ENCODE measurements at places on chromosomes 7 and 10.

GRCh38 chr10:112927980-112928379 is 22.1 kb upstream of the TCF7L2 start:
- no peak for DNase-seq

- DNase-seq, result no peak
These were observed 506.6 kb upstream of the FOXK1 start for GRCh38 chr7:4175346-4175973.

DNA sequence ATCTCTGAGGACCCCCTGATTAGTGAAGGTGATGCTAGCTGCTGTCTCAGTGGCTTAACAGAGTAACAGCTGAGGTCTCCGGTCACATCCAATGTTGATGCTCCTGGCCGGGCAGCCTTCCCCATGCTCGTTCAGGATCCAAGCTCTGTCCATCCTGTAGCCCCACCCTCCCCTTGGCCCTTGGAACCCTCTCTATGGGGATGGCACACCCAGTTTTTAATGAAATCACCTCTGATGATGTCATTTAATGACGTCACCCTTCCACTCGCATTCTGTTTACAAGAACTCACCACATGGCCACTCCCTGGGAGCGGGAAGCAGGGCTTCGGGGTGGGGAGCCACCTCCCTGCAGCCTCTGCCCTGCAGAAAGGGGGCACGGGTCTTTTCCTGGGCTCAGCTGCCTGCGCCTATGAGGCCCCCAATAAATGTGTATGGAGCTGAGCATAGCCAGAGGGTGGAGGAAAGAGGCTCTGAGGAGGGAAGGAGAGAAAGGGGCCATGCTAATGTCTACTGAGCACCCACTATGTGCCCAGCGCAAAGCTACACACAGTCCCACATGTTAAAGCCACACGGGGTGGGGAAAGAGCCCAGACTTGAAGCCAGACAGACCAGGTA is 95.5 kb downstream of the OAT start:
- no peak for DNase-seq

DNA sequence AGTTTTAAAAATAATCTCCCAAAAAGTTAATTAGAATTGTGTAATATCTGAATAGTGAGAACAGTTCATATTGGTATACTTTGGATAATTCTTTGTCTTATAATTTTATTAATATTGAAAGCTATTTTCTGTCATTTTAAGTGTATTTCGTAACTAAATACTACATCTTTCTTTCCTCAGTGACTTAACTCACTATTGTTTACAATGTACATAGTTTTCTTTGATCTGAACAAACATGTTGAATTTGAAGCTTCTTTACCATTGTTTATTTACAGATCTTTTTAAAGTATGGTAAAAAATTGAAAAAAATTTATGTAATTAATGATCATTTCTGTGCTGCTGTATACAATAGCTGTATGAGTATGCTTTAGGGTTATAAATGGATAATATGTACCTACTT is 5.1 kb downstream of the PDCD4 start:
- DNase-seq, result no peak

DNA sequence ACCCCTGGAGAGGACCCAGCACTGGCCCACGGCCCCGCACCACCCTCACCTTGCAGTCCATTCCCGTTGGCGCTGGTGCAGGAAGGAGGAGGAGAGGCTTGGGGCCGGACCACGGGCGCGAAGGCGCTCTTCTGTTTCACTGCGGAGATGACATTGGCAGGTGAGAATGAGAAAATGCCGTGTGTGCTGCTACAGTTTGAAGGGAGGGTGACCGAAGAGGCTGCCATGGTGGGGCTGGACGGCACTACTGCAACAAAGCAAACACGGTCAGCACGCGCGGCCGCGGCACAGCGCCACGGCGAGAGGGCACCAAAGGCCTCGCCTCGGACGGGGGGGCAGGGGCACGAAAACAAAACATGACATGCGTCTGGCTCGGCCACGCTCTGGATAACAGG is 123.9 kb downstream of the EBF3 start:
- no peak for DNase-seq

DNA sequence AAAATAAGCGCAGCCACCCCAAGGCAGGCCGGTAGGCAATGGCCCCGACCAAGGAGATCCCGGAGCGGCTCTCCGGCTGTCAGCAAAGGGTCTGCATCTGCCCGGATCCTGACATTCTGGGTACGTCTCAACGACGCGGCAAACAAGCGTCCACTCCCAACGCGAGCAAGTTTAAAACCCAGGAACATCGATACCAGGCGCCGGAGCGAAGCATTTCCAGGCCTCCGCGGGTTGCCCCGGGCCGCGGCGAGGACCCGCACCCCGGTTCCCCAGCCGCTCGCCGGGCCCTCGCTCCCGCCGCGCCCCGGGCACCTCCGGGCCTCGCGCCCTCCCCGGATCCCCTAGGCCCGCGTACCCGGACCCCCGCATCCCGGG is 453 bp downstream of the URGCP start:
- DNase-seq, result no peak

DNA sequence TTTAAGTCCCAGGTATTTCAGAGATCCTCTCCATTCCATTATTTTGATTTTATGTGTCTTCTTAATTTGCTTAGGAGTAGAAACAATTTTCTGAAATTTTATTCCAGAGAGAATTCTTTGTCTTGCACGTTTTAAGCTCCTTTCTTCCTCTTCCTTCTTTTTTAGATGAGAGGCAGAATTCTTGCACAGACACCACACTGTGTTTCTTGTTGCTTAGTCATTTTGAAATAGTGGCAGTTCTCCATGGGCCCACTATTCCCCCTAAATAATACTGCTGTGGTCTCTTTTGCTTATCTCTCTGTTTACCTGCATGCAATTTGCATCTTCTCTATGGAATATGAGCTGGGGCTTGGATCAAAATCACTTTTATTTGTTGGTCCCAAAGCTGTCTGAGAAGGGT is 54.3 kb upstream of the WAC start:
- DNase-seq, result no peak

GRCh38 chr10:33223326-33224000 is 111.0 kb downstream of the NRP1 start:
- no peak for DNase-seq

DNA sequence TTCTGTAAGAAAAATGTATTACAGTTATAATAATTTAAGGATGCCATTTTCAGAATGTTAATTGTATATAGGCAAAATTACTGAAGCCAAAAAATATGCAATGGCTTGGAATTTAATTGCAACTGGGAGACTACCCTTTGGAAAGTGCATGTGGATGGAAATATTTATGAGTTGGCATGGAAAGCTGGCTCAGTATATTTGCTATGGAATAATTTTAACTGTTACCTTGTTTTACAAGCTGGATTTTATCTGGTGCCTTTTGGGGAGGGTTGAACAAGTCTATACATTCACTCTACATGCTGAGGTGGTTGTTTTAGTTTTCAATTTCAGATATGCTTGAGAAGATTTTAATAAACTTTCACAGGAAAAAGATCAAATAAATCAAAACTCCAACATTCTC is 80.9 kb upstream of the ABCB5 start:
- DNase-seq, result no peak

DNA sequence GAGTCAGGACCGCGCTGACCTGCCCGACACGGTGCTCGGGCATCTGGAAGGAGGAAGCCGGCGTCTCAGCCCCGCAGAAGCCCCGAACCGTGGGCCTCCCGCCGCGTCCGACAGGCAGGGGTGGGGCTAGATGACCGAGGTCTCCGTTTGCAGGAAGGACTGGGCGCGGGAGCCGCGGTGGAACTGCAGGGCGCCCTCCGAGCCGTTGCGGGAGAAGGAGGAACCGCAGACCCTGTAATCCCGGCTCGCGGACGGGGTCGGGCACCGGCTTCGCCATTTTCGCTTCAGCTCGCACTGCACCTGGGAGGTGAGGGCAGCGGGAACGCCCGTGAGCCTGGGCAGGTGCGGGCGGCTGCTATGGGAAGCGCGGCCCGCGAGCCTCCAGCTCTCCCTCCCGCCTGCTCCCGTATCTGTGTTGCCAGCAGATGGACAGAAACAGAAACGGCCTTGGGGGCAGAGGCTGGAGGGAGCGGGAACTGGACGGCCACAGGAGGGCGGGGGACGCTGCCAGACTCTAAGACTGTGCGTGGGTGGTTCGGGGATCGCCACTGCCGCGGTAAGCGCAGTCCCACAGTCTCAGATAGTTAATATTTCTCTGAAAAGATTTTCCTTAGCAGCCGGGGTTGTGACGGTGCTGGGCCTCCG is 114.1 kb downstream of the VIPR2 start:
- DNase-seq, result no peak

DNA sequence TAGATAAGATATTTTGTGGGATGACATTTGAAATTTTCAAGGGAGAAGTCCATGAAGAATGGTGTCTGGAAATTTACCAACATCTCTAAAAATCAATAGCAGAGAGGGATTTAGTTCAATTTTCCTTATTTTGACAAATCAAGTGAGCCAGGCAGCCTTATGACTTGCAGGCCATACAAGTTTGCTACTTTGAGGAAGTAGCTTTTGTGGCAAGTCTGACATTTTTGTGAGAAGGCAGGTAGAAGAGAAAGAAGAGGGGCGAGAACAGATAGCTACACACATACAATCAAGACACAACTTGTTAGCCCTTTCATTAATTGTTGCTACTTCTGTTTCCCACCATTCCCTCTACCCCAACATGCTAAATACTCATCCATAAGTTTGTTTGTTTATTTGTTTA is 74.5 kb upstream of the OIT3 start:
- no peak for DNase-seq

GRCh38 chr7:5681979-5682546 is 99.4 kb downstream of the RNF216 start:
- no peak for DNase-seq

- no peak for DNase-seq
These were observed 376.5 kb upstream of the PRKCQ start for GRCh38 chr10:6956562-6956961.

GRCh38 chr7:108135446-108136190 is 5.5 kb upstream of the LAMB4 start:
- no peak for DNase-seq

All from stimulated activated CD4-positive, alpha-beta T cell treated with anti-CD3 and anti-CD28 coated beads, Interleukin-1b, Interleukin-23, amount 100 ng/mL, for 1 hour (primary cell).